Hypothalamus (tissue), 51 donors: ENCODE measurements at places on chromosomes 7 and 10.
A peak's percentile ranks its signal among the peaks of the same experiment; 100 is the strongest.

DNA sequence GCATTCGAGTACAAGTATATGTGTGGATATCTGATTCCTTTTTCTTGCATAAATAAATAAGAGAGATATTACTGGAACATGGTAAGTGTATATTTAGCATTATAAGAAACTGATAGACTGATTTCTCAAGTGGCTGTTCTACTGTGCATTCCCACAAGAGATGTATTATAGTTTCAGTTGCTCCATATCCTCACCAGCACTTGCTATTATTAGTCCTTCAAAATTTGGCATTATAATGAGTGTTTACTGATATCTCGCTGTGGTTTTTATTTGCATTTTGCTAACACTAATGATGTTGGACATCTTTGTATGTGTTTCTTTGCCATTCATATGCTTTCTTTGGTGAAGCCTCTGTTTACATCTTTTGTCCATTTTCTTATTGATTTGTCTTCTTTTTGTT lies 4.4 kb upstream of the CLRN3 start:
- DNase-seq: no peak

GRCh38 chr7:121447911-121448300 lies 51.8 kb upstream of the FAM3C start:
- no peak for DNase-seq

GRCh38 chr10:78258323-78259030 lies 224.8 kb downstream of the RPS24 start:
- no peak for DNase-seq

GRCh38 chr10:62805231-62806099 lies 945 bp downstream of the ADO start:
- peak; percentile 61 for DNase-seq

- DNase-seq: no peak
Measured at GRCh38 chr7:153902862-153903261, 149.3 kb upstream of the DPP6 start.

GRCh38 chr10:32459051-32459698 lies 13.2 kb downstream of the CCDC7 start:
- DNase-seq: no peak

DNA sequence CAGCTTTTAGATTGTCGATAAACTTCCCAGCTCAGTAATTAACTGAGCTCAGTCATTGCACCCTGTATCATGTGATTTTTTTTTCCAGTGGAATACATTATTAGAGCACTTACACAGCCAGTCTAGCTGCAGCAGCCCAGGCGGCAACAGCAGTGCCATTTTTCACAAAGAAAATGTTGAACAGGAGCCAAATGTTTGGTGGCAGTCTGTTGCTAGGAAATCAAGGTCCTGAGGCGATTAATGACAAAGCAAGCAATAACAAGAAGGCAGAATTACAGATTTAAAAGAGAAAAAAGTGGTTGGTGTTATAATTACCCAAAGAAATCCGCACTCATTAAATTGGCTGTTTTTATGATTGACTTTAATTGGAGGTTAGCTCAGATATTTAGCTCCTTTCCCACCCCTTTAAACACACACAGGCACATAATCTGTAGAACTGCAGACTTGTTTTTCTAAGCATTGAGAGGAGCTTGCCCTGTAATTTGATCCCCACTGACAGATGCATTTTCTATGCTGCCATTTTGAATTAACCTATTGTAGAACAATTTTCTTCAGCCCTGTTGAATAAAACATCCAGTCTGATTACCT lies 267.4 kb downstream of the ADK start:
- DNase-seq: no peak

DNA sequence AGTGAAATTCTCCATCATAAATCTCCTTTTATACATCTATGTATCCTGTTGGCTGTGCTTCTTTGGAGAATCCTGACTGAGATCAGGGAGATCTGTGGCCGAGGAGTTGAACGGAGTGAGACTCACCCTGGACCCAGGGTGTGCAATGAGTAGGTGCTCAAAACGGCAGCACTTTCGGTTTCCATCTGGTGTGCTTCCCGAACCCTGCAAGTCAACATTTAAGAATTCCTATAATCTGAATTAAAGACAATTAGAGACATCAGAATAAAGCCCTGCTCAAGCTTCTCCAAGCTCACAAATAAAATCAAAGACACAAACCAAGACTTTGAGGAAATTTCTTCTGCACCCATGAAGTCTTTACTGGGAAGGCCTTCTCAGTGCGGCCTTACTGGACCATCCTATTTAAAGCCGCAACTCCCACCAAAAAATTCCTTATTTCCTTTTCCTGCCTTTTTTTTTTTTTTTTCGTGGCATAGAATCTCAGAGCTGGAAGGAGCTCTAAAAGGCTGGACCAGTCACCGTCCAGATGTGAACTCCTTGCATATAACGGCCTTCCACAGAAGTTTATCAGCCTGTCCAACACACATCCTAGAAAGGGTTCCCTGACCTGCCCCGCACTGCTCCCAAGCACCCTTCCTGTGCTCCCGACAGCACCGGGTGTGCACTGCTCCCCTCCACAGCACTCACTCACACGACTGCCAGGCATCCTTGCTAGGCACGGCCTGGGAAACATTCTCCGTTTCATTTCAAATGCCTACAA lies 29.7 kb downstream of the GNA12 start:
- DNase-seq: no peak

DNA sequence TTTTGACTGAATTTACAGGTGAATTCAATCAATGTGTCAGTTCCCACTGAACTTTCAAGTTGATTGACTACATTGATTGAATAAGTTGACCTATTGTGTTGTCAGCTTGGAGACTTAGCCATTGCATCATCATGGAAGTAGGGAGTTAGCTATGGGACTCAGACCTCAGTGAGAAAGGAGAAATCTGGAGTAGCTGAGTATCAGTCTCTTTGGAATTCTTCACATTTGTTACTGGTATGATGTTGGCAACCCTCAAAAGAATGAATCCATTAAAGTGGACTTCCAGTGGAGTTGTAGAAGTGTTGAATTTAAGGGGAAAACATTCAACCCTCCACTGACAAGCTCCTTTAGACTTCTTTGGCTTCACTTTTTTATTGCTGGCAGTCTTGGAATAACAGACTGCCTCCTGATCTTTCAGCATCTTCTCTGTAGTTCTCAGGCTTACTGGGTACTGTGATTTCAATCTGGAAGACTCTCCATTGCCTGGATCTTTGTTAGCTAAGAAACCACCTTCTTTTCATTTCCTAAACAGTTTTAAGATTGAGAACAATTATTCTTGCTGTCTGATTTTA lies 160.3 kb upstream of the NRP1 start:
- DNase-seq: no peak

GRCh38 chr7:105156731-105157130 lies 142.7 kb downstream of the KMT2E start:
- no peak for DNase-seq

GRCh38 chr10:94412449-94412848 lies 10.1 kb downstream of the TBC1D12 start:
- DNase-seq: no peak

DNA sequence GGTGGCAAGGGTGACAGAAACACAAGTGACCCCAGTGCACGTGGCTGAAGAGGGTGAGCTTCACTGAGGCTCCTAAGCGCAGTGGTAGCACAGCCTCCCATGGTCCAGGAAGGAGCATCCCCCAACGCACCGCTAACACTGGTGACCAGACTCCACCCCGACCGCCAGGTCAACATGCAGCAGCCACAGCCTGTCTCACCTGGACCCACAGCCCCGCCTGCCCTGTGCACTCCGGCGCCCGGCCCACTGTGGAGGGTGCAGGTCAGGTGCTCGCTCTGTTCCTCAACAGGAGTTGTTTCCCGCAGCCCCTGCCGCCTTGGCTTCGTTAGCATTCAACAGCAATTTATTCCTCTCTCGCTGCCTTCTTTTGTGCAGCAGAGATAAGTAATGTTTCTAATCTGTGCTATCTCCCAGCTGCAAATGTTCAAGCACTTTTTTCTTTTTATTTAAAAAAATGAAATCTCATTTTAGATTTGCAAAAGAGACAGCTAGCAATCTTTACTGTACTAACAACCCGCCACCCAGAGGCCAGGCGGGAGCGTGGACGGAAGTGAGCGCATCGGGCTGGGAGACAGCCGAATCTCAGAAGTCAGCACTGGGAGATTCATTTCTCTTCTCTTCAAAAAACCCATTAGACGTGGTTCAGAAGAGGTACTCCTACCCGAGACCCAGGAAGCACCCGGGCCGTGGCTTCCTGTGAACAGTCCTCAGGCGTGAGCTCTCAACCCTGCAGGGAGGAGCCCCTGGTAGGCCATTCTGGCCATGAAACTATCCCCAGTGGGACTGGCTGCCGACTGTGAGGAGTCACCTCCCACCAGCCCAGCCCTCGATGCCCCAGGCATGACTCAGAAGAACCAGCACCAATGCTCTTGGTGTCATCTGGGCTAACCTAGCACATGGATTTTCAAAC lies 133.4 kb downstream of the MAD1L1 start:
- DNase-seq: no peak

DNA sequence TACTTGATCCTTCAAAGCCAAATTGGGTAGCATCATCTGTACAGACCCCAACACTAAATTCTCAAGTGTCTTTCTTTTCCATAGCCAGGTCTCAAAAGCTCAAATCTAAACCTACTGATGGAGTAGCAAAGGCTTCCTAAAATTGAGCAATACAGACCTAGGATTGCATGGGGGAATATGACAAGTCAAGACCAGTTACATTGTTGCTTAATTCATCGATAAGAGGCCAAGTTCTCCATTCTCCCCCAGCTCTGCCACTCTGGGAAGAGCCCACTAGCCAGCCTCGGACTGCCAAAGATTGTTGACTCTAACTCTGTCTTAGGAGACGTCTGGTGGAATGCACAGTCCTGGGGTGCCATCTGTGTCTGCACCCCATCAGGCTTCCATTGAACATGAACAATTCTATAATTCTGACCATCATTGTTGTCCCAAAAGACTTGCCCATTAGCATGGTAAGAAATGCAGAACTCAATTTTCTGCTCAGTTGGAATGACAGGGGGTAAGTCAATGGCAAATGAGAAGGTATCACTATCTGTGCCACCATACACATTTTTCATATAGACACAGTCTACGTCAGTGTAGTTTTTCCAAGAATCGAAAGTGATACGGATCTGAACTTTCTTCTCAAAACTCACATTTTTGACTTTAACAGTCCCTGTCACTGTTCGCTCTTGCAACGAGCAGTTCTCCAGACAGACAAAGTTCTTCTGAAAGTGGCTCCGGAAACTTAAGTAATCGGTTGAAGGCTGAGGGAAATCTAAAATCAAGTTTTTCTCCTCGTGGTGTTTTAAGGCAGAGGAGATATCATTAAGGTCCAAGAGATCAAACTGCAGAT lies 2.9 kb downstream of the PPP1R3C start:
- DNase-seq: no peak

- no peak for DNase-seq
Measured at GRCh38 chr10:93198401-93199131, 124.9 kb downstream of the CYP26A1 start.

GRCh38 chr7:134029743-134030142 lies 97.4 kb upstream of the LRGUK start:
- DNase-seq: no peak

- DNase-seq: no peak
Measured at GRCh38 chr7:155963356-155963755, 151.1 kb upstream of the SHH start.

DNA sequence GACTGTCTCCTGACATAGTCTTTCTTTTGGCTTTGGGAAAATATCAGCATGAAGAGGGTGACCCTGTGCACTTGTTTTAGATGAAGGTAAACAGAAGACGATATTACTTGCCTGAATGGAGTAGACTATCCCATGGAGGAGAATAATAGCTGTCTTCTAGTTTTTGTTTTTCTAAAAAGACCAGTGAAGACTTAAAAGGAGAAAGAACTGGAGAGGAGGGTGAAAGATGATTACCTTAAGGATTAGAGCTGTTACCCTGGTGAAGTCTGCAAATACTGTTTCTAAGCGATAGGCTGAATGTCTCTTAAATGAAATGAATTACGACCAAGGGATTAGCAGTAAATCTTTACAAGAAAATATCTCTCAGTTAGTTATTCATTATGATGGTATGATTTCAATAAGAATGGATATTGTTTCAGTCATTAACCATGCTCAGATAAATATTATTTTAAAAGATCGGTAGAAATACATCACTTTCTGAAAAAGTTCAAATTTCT lies 255.6 kb upstream of the FERD3L start:
- no peak for DNase-seq

GRCh38 chr7:90579181-90579688 lies 16.9 kb upstream of the CDK14 start:
- DNase-seq: no peak

- no peak for DNase-seq
Measured at GRCh38 chr10:96641396-96642295, 54.8 kb upstream of the TM9SF3 start.

DNA sequence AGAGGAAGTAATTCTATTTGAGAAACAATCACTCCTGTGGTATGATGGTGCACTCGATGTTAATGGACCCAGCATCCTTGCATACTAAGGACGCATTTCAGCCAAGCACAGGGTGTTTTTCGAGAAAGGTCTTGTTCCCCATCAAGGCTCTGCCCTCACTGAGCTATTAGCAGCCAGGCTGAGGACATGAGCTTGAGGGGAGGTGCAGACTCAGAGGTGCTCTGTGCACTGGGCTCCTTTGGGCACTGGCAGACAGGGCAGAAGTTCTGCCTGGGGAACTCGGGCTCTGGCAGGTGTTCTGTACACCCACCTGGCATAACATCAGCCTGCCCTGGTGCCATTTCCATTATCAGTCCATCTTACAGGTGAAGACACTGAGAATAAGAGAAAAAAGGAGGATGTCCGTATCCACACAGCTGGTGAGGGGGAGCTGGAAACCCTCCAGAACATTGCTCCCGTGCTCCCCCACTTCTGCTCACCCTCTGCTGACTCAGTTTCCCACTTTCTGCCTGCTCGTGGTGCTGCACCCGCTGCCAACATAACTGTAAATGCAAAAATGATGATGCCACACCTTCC lies 92.7 kb upstream of the RET start:
- DNase-seq: no peak

DNA sequence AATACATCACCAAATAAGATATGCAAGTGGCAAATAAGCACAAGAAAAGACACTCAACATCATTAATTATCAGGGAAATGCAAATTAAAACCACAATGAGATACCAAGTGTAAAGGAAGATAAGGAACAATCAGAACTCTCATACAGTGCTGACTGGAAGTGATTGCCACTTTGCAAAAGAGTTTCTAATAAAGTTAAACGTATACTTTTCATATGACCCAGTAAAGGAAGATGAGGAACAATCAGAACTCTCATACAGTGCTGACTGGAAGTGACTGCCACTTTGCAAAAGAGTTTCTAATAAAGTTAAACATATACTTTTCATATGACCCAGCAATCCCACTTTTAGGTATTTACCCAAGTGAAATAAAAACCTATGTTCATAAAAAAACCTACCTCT lies 12.2 kb upstream of the JMJD1C start:
- DNase-seq: no peak

DNA sequence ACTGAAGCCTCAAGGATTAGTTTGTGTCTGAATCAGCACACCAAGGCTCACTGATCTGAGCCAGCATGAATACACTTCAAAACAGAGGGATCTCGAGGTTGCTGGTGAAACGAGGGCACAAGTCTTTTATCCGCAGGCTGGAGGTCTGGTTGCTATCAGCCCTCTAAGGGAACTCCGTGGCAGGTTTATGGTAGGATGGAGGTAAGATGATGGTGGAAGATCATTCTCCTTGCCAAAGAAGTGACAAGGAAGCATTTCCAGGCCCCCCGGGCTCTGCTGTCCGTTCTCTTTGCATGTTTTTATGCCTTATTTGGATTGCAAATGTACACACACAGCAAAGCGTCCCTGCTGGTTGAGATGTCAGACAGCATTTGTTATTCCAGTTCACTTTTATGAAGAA lies 268.3 kb downstream of the ARHGAP12 start:
- DNase-seq: no peak
